ENCODE measurements at places on chromosomes 2 and 18.

DNA sequence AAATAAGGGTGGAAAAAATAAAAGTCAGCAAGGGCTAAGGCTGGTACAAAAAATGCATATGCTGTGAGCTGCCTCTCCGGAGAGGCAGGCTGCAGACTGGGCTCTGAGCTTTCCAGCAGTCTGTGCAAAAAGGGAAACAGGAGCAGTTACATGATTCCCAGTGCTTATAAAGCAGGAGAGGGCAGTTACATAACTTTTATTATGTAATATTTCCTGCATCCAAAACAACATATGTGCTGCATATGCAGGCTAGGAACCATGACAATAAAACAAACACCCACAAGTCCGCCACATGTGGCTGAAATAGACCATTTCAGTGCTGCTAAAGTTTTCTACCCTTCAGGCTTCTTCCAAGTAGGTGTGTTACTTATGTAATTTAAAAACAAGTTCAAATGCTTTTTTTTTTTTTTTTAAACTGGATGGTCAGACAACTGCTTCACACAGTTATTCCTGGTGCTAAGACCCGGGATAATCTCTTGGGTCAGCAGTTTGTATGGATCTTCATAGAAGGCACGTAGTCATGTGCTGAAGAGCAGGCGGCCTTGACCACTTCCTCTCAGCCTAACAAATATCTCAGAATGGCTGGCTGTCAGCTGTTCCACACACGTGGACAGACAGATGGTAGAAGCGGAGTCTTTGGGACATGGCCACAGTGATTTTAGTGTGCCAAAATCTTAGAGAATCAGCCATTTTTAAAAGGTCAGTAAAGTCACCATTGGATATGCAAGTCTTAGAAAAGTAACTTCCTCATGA lies 43.5 kb downstream of the ARMC9 start:
- DNase-seq: no peak

GRCh38 chr2:17146358-17146757 lies 371.9 kb downstream of the RAD51AP2 start:
- DNase-seq: no peak

GRCh38 chr2:53701221-53701620 lies 66.4 kb upstream of the CHAC2 start:
- no peak for DNase-seq

GRCh38 chr18:50011813-50012435 lies 183.0 kb downstream of the MYO5B start:
- no peak for DNase-seq

- DNase-seq: no peak
Observed at GRCh38 chr18:23618862-23619387, 32.6 kb upstream of the NPC1 start.

- no peak for DNase-seq
Observed at GRCh38 chr2:165647409-165647808, 146.6 kb downstream of the GALNT3 start.

DNA sequence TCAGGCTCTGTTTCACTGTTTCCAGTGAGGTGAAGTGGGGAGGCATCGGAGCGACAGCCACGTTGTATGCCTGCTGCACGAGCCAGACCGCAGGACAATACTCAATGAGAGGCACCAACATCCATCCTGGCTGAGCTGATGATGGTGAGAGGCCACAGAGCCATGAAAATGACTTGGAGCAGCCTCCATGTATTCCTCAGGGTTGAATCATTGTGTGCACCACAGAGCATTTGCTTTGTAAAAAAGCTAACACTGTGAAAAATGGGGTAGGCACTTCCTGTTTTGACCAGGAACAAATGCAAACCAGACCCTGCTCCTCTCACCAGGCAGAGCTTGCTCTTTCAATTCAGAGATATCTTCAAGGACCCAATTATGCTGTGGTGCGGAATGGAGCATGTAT lies 87.2 kb downstream of the LPIN1 start:
- DNase-seq: no peak

DNA sequence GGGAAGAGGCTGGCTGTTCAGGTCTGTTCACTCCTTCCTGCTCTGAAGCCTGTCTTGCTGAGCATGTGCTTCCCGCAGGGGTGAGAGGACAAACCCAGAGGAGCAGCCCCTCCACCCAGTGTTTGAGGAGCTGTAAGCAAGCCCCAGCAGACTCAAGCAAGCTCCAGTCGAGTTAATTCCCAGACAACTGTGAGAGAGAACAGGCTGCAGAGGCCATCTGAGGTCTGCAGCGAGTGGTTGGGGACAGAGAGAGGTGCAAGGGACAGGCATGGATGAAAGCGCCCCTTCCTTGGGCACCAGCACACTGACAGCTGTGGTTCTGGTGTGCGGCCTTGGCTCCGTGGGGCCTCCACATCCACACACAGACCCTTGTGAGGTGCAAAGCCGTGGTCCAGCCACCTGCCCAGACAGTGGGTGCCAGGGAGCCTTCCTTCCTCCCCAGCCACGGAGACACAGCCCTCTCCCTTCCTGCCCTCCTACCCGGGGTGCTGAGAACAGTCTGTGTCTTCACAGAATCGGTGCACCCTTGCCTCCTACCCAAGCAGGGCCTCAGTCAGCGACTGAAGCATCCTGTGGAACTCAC lies 36.2 kb downstream of the MAL start:
- no peak for DNase-seq

- no peak for DNase-seq
Observed at GRCh38 chr2:193561054-193561453, 1366.3 kb upstream of the TMEFF2 start.

- no peak for DNase-seq
Observed at GRCh38 chr2:217247476-217247875, 387.6 kb upstream of the TNP1 start.

- DNase-seq: no peak
Observed at GRCh38 chr2:23145460-23145859, 239.5 kb upstream of the KLHL29 start.

- DNase-seq: no peak
Observed at GRCh38 chr2:147554521-147555107, 290.2 kb upstream of the ACVR2A start.

- DNase-seq: no peak
Observed at GRCh38 chr2:151575338-151575737, 158.9 kb downstream of the NEB start.

DNA sequence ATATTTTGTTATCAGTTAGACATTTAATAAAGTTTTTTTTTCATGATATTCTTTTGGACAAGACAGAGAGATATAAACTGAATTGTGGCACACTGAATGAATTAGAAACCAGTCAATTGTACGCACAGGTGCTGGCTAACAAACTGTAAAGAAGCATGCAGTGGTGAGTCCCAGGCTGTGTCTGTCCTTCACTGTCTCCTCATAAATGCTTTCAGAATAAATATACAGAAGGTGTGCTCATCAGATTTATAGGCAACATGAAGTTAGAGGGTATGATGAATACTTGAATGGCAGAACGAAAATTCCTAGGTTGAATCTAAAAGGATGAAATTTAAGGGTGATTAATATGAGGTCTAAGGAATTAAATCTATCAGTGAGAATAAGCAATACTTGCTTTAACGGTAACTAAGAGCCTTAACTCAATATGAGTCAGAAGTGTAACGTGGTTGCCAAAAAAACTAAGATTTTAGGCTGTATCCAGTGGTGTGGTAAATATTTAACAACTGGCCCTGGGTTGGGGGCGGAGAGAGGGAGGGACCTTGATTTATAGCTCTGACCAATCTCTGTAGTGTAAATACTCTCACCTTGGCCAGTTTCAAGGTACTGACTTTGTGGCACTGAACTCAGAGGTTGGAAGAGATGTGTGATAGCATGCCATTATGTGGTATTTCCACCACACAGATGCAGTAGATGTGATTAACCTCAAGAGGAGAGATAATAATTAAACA lies 41.9 kb upstream of the AAK1 start:
- peak; percentile 58 for DNase-seq

DNA sequence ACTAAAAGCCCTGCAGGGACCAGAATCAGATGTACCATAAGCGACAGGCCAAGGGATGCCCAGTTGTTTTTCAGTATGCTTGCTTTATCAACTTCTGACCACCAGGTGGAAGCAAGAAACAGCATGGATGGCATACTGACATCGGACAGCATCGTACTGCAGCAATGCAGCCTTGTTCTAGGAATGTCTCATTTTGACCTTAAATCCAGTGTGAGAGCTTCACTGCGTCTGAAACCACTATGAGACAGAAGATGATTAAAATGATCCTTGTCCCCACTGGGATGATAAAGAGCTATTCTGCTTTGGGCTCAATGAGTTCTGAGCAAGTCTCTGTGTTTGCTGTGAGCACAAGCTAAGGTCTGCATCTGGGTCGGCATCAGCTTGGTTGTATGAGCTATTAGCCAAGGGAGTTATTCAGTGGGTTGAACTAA lies 54.3 kb downstream of the CDK15 start:
- DNase-seq: peak; percentile 28

GRCh38 chr2:134181219-134181618 lies 72.7 kb upstream of the MGAT5 start:
- DNase-seq: no peak

DNA sequence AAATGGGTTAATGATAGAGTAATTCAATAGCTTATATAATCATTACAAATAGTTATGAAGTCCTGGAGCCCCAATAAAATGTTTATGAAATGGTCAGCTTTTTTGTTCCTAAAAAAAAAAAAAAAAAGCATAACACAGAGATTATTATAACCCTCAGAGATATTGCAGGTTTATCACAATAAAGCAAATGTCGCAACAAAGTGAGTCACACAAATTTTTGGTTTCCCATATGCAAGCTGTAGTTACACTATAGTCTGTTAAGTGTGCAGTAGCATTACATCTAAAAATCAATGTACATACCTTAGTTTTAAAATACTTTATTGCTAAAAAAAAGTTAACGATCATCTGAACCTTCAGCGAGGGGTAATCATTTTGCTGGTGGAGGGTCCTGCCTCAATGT lies 20.0 kb downstream of the WDFY1 start:
- no peak for DNase-seq

DNA sequence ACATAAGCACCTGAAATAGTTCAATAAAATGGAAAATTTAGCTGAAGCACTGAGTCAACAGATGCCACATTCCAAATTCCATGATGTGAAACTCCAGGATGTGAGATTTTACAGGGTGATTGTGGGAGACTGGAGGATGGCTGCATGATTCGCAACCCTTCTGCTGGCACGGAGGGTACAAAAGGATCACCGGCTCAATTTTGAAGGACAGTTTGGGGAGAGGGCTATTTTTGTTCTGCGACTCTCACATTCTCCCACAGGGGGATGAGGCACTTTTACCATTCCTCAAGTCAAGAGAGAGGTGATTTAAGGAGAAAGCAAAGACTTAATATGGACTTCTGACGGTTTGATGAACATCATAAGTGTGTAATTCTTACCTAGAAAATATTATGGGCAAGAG lies 138.1 kb upstream of the CWC22 start:
- no peak for DNase-seq
